ENCODE measurements at places on chromosomes 7 and 10.
A peak's percentile ranks its signal among the peaks of the same experiment; 100 is the strongest.

GRCh38 chr7:121198502-121198901 lies 130.3 kb upstream of the WNT16 start:
- DNase-seq, result no peak

- DNase-seq, result peak; percentile 24
Measured at GRCh38 chr10:21732067-21732772, 198.2 kb downstream of the MLLT10 start.

GRCh38 chr10:97883092-97883485 lies 33.4 kb downstream of the GOLGA7B start:
- DNase-seq, result no peak

- DNase-seq, result no peak
Measured at GRCh38 chr7:121339082-121339481, 10.3 kb downstream of the WNT16 start.

GRCh38 chr7:106927536-106927935 lies 62.5 kb downstream of the PIK3CG start:
- DNase-seq, result no peak

DNA sequence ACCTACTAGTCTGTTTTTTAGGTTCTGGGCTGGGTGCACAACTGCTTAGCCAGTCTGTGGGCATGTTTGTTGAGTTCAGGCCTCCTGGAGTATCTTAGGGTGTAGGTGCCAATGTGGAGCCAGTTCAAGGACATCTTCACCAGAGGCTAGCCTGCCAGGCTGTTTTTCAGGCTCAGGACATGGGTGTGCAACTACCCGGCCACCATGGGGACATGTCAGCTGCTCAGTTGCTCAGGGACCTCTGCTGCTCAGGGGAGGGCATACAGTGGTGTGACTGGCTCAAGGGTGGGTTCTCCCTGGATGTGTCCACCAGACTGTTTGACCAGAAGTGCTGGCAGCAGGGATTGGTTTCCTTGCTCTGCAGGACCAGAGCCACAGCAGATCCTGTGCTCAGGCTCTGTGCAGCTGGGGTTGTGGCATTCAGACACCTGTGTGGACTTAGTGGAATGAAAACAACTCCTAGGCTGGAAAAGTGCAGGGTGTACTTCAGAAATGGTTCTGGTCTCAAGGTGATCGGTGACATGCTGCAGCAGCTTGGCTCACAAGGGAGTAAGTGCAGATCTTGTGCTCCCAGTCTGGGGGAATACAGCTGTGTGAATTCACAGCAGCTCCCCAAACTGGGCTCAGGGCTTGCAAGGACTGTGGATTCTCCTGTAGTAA lies 44.8 kb downstream of the PALS2 start:
- DNase-seq, result no peak

- no peak for DNase-seq
Measured at GRCh38 chr10:28719789-28720436, 42.6 kb downstream of the BAMBI start.
